ENCODE measurements at places on chromosomes 12 and 14. TPM values are rescaled to one million over a fixed set of nuclear protein-coding genes. Genes with fewer than 3 reads are reported as not detected.

Gene CCND2
- total RNA-seq = 160 TPM

Gene SERPINA9
- not detected for total RNA-seq

Gene MMP19
- 0.27 TPM for total RNA-seq

Gene PFDN5
- 477 TPM for total RNA-seq

DNA sequence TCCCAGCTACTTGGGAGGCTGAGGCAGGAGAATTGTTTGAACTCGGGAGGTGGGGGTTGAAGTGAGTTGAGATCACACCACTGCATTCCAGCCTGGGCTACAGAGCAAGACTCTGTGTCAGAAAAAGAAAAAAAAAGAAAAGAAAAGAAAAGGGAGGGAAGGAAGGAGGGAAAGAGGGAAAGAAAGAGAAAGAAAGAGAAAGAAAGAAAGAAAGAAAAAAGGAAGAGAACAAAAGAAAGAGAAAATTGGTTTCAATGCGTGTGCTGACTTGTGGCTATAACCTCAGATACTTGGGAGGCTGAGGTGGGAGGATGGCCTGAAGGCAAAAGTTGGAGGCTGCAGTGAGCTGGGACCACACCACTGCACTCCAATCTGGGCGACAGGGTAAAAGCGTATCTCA, 128.4 kb upstream of the TBX3 start:
- no peak for DNase-seq

DNA sequence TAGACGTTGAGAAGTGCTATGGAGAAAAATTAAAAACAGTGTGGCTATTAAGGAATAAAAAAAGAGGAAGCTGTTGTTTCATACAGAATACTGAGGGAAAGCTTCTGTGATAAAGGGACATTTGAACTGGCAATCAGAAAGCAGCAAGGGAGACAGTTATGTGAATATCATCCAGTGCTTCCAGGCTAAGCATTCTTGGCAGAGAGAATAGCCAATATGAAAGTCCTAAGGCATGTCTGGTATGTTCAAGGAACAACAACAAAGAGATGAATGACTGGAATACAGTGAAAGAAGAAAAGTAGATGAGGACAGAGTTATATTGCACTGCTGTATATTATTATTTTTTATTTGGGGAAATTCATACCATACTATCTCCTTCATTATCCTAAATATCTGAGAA, 23.9 kb downstream of the SCAF11 start:
- no peak for DNase-seq

GRCh38 chr12:6284273-6284672, 26.2 kb upstream of the PLEKHG6 start:
- no peak for DNase-seq

DNA sequence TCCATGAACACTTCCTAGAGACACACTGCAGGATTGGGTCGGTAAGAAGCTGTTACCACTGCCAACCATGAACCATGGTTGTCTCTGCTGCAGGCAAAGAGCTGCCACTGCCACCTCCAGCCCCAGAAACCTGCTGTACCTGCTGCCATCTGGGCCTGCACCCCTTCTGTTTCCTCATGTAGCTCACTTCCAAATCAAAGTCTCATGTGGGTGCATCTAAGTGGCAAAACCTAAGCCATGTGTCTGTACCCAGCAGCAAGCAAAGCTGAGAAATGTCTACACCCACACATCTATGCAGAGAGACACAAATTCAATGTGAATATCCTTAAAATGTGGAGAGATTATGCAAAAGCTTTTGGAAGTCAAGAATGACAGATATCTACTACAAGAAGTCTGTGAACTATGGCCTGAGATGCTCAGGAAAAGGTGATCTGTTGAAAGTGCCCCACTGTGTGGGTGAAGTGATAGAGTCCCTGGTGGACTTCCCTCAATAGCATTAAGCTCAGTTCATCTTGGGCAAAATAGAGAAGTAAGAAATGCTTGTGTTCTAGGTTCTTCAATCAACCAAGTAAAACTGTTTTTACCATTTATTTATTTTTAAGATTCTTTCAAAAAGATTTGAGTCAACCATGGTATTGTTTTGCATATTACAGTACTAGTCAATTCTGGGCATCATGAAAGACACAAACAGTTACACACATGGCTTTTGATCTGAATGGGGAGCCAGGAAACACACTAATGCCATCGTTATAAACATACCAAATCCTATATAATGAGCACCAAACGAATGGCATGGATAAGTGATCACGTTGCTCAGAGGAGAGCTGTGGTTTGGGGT, 64.4 kb downstream of the FOS start:
- DNase-seq = no peak

GRCh38 chr14:55684956-55685584, 105.1 kb downstream of the KTN1 start:
- DNase-seq = no peak

DNA sequence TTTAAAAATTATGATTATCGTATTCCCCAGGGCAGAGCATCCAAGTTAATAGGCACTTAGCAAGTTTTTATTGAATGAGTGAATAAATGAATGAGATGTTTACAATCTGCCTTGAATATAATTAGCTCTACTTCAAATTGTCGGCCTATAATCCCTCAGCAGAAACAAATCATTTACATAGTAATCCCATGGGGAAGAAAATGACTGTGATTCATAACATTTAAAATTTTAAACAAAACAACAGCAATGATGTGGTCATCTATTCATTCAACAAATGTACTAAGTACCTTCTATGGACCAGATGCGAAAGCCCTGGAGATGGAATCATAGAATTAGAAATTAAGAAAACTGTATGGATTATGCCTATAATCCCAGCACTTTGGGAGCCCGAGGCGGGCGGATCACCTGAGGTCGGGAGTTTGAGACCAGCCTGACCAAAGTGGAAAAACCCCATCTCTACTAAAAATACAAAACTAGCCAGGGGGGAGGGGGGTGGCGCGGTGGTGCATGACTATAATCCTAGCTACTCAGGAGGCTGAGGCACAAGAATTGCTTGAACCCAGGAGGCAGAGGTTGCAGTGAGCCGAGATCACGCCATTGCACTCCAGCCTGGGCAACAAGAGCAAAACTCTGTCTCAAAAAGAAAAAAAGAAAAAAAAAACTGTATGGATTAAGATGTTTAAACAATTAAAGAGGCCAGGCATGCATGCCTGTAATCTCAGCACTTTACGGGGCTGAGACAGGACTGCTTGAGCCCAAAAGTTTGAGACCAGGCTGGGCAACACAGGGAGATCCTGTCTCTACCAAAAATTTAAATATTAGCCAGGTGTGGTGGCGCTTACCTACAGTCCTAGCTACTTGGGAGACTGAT, 17.7 kb upstream of the MDM2 start:
- DNase-seq = no peak

GRCh38 chr14:74684434-74684833, 28.4 kb downstream of the AREL1 start:
- DNase-seq = peak; percentile 58

Gene MAP1LC3B2
- total RNA-seq = 0.81 TPM

- no peak for DNase-seq
Measured at GRCh38 chr14:23580948-23581281, 2.3 kb upstream of the JPH4 start.

- no peak for DNase-seq
Measured at GRCh38 chr12:94149781-94150239, 1.4 kb downstream of the PLXNC1 start.

Gene PRKCH
- 138 TPM for total RNA-seq

DNA sequence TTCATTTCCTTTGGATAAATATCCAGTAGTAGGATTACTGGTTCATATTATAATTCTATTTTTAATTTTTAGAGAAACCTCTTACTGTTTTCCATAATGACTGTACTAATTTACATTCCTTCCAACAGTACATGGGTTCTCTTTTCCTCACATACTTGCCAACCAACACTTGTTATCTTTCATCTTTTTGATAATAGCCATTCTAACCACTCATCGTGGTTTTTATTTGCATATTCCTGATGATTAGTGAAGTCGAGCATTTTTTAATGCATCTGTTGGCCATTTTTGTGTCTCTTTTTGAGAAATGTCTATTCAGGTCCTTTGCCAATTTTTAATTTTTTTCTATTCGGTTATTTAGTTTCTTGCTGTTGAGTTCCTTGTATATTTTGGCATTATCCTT, 457.7 kb upstream of the PDE3A start:
- no peak for DNase-seq

DNA sequence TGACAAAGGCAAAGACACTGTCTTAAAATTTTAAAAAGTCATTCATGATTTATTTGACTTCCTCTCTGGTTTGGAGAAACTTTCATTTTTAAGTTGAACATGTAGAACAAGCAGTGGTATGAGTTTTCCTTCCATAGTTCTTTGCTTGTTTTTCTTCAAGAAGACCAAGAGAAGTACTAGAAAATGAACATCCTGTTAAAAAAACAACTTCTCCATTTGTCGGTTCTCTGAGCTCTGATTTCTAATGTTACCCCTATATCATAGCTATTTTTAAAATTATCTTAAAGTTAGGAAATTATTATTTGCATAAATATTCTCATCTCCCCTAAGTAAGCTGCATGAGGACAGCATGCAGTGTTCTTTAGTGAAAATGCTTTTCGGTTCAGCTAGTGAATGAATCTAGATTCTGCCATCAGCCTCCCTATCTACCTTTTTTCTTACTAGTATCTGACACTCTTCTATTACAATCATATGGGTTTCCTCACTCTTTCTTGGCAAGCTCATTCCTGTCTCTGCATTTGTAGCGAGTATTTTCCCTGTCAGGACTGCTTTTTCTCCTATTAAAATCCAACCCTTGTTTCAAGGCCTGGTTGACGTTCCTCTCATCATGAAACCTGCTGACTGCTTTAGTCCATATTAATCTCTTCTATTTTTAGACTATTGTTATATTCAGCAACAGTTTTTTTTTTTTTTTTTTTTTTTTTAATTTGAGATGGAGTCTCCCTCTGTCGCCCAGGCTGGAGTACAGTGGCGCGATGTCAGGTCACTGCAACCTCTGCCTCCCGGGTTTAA, 15.8 kb downstream of the DIP2B start:
- no peak for DNase-seq

Gene SLCO1A2
- total RNA-seq = under 0.01 TPM

GRCh38 chr14:55946231-55946630, 172.0 kb upstream of the PELI2 start:
- DNase-seq = peak; percentile 46

DNA sequence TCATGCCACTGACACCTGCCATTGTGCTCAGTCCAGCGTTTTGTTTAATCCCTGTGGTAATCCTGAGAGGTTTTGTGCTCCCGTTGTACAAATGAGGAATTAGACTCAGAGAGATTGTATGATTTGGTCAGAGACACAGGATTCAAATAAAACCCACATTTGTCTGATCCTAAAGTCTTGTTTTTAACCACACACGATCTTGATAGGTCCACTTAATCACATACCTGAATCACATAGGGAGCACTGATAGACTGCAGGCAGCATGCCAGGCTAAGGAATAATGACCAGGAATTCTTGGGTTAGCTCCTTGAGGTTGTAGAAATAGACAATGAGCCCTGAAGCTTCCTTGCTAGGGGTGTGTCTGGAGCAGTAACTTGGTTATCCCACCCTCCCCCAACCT, 202.6 kb upstream of the RGS6 start:
- DNase-seq = no peak

DNA sequence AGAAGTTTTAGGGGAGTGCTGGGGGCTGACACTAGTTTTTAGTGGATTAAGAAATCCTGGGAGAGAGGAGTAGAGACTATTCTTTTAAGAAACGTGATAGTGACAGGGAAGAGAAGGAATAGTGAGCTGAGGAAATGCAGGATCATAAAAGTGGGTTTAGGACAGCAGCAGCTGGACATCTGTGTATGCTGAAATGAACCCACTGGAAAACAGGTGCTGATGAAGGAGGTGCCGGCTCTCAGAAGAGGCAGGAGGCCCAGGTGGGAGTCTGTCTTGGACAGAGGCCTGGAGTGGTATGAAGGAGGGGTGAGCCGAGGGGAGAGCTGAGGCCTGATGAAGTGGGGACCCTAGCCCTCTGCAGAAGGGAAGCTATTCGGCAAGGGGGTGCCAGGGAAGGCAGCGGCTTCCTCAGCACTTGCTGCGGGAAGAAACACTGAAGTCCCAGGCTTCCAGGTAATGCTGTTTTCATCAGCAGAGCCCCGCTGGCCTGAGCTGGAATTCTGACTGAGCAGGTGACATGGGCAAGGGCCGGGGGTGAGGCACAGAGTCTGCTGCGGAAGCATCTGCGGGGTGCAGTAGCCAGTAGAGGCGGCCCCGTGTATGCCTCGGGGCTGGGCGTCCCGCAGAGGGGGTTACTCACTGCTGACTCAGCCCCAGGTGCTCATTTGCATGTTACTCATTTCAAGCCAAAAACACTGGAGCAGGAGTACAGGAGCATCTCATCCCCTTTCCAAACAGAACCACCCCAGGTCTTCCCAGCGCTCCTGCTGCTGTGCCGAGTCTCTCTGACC, 89.7 kb downstream of the TMCC3 start:
- DNase-seq = peak; percentile 42

DNA sequence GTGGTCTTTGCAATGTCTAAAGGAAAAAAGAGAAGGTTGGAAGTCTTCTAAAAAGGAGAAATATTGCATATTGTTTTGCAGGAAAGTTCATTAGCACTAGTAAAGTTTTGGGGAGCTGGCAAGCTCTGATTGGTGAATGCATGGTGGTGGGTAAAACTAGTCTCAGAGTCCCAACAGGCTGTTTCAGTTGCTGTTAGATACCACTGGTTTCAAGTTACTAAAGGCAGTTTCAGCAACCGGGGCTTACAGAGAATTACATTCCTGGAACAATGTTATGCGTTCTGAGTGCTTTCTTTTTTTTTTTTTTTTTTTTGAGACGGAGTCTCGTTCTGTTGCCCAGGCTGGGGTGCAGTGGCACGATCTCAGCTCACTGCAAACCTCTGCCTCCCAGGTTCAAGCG, 208.2 kb downstream of the EPS8 start:
- DNase-seq = no peak

- DNase-seq = no peak
Measured at GRCh38 chr12:106417926-106418910, 60.7 kb downstream of the POLR3B start.

- no peak for DNase-seq
Measured at GRCh38 chr12:26874501-26875296, 41.7 kb upstream of the ITPR2 start.

- no peak for DNase-seq
Measured at GRCh38 chr12:111270774-111271173, 98.1 kb downstream of the PHETA1 start.

- DNase-seq = peak; percentile 55
Measured at GRCh38 chr12:54383041-54383609, 1.4 kb downstream of the ZNF385A start.

DNA sequence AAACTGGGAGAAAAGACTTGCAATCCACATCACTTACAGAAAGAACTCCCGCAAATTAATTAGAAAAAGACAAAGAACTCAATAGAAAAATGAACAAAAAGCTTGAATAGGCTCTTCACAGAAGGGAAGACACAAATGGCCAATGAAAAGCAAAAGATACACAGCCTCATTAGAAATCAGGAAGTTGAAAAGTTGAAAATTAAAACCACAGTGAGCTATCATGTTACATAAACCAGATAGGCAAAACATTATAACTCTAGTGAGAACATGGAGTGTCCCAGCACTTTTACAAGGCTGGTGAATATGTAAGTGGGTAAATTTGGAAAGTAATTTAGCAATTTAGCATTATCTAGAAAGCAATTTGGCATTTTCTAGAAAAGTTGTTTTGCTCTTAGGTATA, 158.4 kb upstream of the RASSF8 start:
- DNase-seq = no peak
